ENCODE measurements at places on chromosomes 6 and 20.

GRCh38 chr6:99011151-99011550 is 63.4 kb upstream of the FBXL4 start:
- no peak for DNase-seq

DNA sequence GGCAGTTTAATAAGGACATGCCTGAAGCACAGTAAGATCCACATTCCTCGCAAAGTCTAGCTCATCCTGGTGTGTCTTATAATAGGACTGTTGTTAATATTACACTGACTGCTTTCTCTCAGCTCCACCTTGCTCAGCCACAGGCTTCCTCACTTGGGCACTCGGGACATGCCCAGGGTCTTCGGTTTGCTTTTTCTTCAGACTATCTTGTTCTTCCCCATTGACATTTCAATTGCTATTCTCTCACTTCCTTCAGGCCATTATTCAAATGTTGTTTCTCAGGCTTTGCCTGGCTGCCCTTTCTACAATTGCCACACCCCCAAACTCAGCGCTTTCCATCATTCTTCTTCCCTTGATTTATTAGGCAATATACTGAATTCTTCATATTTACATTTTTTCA is 274.8 kb upstream of the RGS17 start:
- no peak for DNase-seq

- peak; percentile 53 for DNase-seq
These were observed 19.3 kb upstream of the WFDC2 start for GRCh38 chr20:45450097-45450818.

DNA sequence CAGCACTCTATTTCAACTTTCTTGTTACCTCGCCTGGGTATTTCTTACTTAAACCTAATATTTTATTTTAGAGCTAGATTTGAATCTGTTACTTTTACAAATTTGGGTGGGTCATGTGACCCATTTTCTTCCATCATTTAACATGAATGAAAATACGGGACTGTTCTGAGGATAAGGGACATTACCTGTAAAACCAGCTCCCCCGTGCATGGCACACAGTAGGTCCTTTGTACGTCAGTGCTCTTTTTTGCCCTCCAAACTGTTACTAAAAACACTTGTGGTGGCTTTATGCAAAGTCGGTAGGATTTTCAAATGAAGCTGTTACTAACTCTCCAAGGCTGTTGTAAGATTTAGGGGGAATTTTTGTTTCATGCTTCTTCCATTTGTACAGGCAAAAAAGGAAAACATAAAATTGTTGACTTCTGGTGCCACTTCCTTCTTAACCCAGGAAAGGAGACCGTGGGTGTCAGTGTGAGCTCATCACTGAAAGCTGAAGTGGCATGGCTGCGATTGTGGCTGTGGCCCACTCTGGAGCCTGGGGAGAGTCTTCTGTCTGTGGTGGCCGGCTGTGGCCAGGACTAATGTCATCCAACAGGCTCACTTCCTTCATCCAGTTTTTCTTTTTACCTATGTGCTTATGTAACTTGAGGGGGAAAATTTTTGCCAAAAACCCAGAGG is 40.2 kb upstream of the PXDC1 start:
- no peak for DNase-seq

DNA sequence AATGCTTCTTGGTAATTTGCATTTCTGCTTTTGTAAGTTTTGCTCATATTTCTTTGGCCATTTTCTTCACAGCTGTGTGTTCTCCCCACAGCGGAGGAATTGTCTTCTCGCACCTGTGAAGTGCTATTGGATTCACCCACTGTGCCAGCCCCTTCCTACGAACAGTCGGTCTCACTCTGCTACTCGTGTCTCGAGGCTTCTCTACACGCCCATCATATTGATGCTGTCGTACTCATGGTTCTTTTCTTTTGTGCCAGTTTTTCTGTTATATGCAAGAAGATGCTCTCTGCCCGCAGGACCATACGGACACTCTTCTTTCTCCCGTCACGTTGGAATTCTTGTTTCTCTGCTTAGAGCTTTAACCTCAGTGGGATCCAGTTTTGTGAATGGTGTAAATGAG is 200.3 kb downstream of the DLL1 start:
- no peak for DNase-seq

DNA sequence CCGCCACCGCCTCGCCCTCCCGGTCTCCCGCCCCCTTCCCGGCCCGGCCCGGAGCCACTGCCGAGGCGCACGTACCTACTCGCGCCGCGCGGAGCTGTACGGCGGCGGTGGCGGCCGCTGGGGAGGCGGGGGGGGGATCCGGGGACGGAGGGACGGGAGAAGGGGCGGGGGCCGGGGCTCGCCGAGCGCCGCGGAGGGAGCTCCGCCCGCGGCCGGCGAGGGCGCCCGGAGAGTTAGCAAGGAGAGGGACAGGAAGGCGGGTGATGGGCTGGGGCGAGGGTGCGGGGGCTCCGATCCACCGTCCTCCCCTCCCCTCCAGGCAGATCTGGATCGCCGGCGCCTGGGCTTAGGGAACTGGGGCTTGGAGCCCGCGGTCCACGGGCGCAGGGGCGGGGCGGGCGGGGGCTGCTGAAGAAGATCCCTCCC is 548 bp upstream of the TMEM74B start:
- no peak for DNase-seq

GRCh38 chr20:16350465-16350864 is 222.8 kb downstream of the KIF16B start:
- no peak for DNase-seq

DNA sequence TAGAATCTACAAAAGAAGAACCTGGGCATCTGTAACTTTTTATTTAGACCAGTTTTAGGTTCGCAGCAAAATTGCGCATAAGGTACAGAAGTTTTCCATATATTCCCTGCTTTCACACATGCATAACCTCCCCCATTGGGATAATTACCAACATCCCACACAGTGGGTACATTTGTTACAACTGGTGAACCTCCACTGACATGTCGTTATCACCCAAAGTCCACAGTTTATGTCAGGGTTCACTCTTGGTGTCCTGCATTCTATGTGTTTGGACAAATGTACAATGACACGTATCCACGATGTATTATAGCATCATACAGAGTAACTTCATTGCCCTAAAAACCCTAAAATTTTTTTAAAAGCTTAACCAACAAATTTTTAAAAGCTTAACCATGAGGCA is 109.7 kb downstream of the SMLR1 start:
- no peak for DNase-seq

DNA sequence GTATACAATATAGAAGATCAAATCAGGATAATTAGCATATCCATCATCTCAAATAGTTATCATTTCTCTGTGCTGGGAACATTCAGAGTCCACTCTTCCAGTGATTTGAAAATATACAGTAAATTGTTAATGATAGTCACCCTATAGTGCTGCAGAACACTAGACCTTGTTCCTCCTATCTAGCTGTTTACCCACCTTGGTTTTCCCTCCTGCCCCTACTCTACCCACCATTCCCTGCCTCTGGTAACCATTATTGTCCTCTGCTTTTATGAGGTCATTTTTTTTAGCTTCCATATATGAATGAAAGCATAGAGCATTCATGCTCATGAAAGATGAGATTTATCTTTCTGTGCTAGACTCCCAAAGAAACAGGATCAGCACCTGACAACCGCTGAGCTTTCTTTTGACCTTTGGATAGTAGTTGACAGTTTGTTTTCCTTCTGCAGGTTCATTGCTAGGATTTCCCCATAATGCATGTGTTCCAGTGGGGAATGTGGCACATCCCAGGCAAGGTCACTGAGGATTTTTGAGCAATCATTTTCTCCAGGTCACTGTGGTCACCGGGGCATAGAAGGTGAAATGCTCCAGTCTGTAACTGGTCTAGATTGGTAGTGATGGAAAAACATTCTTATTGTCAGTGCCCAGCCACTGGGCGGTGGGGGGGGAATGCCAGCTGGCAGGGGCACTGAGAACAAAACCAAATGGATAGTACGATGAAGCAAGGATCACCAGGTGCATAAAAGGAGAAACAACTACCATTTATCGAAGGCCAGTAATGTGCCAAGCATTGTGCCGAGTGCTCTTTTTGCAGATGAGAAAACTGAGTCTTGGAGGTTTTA is 33.6 kb upstream of the BCAS1 start:
- DNase-seq, result no peak

DNA sequence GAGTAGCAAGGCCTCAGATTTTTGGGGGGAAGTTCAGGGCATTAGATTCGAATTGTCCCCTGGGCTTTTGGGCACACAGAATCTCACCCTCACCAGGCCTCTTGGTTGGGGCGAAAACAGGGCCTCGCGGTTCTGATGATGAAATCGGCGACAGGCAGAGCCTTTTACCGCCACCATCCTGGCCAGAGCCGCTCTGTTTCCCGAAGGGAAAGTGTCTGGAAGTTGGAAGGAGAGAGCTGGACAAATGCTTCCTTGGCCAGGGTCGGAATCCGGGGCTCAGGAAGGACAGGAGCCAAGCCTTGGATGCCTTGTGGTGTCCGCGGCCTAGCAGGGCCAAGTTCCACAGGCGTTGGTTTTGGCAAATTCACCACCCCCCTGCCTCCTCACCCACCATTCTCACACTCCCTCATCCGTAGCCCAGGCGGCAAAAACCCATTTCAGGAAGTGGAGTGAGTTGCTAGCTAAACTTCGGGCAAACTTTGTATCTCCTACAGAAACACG is 3.5 kb upstream of the TFAP2A start:
- no peak for DNase-seq

GRCh38 chr20:51584737-51585136 is 42.2 kb upstream of the NFATC2 start:
- DNase-seq, result no peak

- no peak for DNase-seq
These were observed 132.4 kb upstream of the SYNDIG1 start for GRCh38 chr20:24337069-24337468.

DNA sequence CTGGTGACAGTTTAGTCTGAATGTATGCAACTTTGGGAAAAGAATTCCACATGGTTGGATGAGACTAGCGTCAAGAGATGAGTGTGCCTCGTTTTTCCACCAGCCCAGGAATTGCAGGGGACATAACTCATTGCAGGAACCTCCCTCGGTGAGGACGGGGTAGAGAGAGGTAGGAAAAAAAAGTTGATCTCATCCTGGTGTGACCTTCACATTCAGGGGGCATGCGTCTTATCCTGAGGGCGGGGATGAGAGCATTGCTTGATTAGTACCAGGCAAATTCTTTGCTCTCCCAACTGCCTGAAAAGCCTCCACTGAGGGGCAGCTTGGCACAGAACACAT is 11.8 kb downstream of the TLDC2 start:
- no peak for DNase-seq

DNA sequence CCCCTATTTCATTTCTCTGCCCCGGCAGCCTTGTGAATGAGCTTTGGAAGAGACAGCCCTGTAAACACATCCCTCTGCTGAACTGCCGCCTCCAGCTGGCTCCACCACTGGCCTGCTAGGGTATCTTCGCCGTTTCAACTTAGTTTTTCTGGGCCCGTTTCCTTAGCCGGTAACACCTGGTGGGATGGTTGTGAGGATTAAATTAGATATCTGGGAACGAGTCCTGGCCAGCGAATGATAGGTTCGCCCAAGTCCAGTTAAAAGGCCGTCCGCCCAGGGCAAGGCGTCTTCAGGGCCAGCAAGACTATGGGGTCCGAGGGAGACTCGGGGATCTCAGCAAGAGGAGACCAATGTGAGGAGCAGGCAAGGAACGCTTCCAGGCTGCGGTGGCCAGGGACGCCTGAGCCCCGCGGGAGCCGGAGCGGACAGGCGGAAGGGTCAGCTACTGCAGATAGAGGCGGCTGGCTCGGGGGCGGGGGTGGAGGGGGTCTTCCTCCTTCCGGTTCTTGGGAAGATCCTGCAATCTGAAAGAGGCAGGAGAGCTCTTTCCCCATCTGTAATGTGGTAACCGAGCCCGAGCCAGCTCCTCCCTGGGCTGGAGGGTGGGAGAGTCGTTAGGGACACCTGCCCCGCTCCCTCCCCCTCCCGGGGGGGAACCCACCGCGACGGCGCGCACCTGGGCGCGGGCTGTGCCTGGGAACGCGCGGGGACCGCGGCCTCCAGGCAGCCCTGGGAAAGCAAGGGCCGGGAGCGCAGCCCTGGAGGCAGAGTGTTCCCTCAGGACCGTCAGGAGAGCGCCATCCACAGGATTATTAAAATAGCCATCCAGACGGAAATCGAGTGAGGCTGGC is 4.5 kb upstream of the PTCRA start:
- no peak for DNase-seq

DNA sequence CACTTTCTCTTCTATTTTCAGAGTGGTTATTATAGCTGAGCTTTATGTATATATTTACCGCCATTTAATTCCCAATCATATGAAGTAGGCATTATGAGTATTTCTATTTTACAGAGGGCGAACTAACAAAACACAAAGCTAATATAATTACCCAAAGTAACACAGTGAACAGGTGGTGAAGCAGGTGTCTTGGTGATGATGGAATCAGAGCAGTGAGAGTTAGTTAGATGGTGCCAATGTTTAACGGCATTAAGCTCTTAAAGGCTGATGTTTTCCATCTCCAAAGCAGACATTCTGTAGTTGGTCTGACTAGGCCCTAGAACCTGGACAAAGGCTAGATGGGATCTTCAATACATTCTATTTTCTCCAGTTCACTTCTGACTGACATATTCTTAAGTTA is 551.1 kb upstream of the SYNCRIP start:
- DNase-seq, result no peak

DNA sequence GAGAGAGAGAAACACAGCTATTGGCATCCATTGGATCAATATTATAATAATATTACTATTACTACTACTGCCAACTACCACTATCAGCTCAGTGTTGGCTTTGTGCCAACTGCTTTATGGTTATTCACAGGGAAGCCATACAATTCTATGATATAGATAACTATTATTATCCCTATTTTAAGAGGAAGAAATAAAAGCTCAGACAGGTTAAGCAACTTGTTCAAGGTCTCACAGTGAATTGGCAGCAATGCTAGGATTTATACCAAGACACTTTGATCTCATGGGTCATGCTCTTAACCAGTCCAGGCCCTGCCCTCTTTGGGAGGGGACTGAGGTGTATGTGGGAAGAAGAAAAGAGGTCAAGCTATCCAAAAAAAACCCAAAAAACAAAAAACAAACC is 82.0 kb upstream of the TRAF3IP2 start:
- DNase-seq, result no peak

- DNase-seq, result no peak
These were observed 202.4 kb downstream of the FARS2 start for GRCh38 chr6:5463690-5464089.

GRCh38 chr6:1200409-1201101 is 111.3 kb upstream of the FOXQ1 start:
- DNase-seq, result no peak

GRCh38 chr20:53907968-53908751 is 162.2 kb downstream of the BCAS1 start:
- DNase-seq, result no peak

GRCh38 chr6:106080763-106081095 is 5.4 kb upstream of the PRDM1 start:
- no peak for DNase-seq

GRCh38 chr20:45826381-45827019 is 612 bp downstream of the TNNC2 start:
- no peak for DNase-seq

GRCh38 chr6:50791900-50792508 is 26.7 kb upstream of the TFAP2B start:
- DNase-seq, result peak; percentile 2

DNA sequence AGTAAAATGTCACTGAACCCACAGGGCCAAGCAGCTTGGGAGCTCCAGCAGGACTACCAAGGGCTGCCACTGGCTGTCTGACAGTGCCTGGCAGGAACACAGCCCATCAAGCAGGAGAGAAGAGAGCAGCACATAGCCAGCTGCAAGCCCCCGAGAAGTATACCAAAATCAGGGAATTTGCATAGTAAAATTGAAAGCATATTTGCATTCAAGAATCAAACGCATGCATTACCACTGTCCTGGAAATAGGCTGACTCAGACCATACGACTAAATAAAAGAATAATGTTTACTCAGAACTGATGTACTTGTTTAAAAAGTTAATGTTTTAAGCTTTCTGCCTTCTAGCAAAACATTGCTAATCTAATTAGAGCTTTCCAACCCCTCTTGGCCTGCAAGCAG is 298.1 kb downstream of the TFAP2B start:
- no peak for DNase-seq

Measured in CD4-positive, alpha-beta T cell treated with Interleukin-15 for 4 hours (primary cell).